ENCODE measurements at places on chromosomes 7 and 10.

DNA sequence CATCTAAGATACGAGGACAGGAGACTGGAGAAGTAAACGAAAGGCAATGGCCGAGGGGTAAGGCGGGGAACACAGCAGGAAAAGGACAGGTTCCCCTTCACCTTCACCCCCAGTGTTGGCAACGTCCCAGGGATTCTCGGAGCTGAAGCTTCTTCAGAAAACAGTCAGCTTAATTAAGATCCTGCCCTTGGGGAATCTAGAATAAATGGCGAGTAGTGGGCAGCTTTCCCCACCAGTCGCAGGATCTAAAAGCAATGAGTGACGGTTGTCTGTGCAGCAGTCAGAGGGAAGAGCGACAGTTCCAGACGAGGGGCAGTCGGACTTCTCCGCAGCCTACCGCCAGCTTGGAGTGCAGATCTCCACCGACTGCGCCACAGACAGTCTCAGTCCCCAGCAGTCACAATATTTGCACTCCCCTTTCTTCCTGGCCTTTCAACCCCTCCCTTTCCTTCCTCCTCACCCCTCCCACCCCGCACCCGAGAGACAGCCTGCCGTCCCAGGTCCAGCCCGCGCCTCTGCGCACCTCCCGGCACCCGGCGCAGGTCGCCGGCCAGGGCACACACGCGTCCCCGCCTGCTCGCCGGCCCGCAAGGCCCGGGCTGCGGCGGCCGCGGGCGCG is 10.9 kb upstream of the SP8 start:
- peak; percentile 66 for DNase-seq

DNA sequence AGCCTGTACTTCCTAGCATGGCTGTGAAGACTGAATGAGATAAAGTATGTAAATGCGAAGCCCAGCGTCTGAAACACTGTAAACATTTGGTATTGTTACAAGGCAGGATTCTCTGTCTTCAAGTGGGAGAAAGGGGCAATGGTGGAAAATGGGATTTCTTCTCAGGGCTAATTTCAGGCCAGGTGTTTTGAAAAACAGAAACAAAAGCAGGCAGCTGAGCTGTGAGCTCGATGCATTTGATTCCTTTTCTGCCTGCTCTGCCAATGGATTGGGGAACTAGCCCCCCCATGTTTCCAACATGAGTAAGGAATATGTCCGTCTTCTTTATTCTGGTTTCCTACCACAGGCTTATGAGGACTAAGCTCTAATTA is 732.1 kb upstream of the AUTS2 start:
- no peak for DNase-seq

DNA sequence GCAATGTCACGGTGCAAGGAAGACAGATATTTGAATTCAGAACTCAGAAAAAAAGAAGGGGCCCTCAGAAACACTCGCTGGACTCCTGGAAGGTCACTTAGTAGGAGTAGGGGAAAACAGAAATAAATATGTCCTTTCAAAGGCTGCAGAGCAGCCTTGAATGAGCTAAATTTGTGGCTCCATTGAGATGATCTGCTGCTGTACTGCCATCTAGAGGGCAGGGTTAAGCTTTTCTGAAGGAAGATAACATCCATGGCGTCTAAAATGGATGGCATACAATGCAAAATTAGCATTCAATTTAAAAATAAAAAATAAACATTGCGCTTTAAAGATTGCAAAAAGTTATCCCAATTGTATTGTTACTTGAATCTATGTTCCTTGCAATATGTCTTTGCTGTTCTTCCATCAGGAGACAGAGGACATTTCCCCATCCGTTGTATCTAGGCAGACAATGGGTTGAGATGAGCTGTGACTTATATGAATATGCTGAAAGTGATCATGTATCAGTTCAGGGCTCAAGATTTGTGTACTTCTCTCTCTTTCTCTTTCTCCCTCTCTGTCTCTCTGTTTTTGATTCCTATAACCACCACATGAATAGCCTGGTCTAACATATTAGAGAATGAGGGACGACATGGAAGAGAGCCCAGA is 642.2 kb downstream of the SH2D4B start:
- DNase-seq = no peak

DNA sequence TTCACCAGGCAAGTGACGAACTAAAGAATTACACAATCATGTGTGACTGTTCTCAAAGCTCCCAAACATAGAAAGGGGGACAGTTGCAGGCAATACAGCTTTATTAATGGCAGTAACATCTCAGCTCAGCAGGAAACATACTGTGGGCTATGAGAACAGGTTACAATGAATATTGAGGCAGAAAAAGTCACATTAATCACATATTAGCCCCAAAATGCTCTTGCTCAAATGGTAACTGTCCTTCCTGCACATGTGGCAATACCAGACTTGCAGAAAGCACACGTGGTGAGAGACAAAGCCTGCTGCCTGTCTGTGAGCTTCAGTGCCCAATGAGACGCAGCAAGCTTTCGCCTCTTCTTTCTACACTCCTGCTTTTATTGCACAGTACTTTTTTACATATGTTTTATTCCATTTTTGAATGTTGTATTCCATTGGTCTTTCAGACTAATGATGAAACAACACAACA is 104.9 kb upstream of the ACBD5 start:
- no peak for DNase-seq

DNA sequence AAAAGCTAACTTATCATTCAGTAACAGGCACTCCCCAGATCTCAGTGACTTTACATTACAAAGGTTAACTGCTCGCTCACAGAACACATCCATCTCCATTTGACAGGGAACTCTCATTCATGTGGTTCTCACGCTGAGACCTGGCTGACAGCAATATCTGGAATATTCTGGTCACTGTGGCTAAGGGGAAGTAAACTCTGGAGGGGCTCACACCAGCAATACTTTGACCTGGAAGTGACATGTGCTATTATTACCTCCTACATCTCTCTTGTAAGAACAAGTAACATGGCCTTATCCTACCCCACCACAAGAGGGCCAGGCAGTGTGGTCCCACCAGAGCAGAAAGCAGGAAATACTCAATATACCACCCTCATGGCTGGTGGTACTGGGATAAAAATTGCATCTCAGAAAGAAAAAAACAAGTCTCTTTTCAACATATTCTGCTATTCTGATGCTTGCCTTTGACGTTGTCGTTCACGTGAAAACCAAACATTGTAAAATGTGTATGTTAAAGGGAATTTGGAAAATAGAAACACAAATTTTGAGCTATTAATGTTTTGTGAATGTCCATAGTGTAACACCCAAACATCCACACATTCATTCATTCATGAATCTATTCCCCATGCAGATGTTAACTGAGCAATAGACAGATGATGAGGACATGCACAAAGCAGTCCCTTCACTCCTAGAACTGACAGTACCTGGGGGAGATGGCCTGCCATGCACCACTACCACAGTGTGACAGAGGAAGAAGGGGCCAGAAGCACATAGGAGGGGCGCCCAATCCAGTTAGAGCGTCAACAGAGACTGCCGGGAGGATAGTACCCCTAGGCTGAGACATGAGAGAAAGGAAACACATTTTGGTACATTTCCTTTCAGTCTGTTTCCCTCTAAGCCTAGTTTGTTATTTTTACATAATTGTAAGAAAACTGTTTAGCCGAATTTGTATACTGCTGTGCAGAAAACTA is 166.0 kb upstream of the SP4 start:
- no peak for DNase-seq

GRCh38 chr10:118405928-118406327 is 63.8 kb upstream of the FAM204A start:
- no peak for DNase-seq

DNA sequence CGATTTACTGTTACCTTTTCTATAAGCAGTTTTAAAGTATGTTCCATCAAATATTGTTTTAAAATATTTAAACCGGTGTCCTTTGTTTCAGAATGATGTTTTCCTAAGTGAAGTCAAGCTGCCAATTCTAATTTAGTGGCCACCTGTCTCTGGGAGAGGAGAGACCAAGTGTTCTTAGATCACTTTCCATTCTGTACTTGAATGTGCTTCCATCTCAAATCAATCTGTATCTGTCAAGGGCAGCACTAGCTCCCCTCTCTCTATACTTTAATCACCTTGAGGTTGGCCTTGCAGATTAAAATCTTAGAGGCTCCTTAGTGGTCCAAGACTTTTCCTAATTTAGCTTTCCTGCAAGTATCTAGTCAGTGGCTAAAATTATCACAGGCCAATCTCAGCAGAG is 49.6 kb downstream of the LGI1 start:
- DNase-seq = no peak

GRCh38 chr7:39700932-39701331 is 77.6 kb downstream of the RALA start:
- no peak for DNase-seq

GRCh38 chr10:33627611-33628010 is 293.1 kb upstream of the NRP1 start:
- no peak for DNase-seq

DNA sequence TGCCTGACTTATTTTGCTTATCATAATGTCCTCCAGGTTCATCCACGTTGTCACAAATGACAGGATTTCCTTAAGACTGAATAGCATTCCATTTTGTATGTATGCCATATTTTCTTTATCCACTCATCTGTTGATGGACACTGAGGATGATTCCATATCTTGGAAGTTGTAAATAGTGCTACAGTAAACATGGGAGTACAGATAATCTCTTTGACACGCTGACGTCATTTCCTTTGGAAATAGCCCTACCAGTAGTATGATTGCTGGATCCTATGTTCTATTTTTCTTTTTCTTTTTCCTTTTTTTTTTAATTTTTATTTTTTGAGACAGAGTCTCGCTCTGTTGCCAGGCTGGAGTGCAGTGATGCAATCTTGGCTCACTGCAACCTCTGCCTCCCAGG is 167.6 kb downstream of the CTTNBP2 start:
- no peak for DNase-seq

- no peak for DNase-seq
Observed at GRCh38 chr10:72832701-72833100, 60.8 kb upstream of the OIT3 start.

DNA sequence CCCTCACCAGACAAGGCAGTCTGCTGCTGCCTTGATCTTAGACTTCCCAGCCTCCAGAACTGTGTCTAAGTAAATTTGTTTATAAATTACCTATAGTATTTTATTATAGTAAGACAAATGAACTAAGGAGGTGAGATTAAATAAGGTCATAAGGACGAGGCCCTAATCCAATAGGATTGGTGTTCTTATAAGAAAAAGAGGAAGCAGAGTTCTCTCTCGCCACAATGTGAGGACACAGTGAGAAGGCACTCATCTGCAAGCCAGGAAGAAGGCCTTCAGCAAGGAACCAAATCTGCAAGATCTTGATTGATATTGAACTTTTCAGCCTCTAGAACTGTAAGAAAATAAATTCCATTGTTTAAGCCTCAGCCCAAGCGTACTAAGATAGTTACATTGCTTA is 6.1 kb upstream of the ZNF438 start:
- no peak for DNase-seq

DNA sequence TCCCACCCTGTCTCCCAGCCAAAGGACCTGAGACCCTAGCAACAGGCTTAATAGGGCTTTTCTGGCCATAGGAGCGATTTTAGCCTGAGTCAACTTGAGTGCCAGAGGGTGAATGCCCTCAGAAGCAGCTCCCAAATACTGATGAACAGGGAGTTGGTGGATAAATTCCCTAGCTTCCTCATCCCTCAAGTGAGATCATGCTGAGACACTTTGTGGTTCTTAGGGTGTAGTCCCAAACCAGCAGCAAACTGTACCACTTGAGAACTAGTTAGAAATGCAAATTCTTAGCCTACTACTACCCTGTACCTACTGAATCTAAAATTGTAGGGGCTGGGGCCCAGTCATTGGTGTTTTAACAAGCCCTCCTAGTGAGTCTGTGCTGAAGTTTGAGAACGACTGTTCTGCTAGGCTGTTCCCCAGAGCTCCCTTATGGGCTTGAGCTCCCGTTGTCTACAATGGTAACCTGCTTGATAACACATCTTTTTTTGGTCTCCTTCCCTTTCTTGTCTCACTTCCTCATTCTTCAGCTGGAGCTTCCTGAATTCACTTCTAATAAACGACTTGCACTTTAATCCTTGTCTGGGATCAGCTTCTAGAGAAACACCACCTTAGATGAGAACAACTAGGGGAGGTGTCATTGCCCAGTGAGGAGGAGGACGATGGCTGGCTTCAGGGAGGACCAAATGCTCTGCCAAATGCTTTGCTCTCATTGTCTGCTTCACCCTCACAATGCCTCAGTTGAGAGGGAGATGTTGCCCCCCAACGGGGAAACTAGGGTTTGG is 18.2 kb upstream of the CDH23 start:
- DNase-seq = no peak

DNA sequence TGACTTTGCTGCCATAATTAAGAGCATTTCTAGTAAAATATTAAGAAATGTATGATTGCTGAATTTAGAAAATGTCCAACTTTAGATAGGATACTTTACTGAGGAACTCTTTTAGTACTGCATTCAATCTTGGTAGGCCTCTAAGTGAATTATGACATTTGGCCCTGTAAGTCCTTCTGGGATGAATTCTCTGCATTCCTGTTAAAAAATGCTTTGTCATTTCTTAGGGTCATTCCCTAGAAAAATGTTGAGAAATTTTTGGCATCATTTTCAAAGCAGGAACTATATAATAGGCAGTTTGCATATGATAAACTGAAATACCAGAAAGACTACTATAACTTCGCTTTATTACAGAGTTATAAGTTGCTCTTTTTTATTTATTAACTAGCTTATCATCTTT is 69.3 kb upstream of the PRR15 start:
- no peak for DNase-seq

GRCh38 chr10:100374200-100374655 is 27.2 kb downstream of the SCD start:
- DNase-seq = no peak

GRCh38 chr7:153422291-153423209 is 629.6 kb upstream of the DPP6 start:
- DNase-seq = no peak

GRCh38 chr10:71213761-71214440 is 1.5 kb downstream of the UNC5B start:
- peak; percentile 36 for DNase-seq

DNA sequence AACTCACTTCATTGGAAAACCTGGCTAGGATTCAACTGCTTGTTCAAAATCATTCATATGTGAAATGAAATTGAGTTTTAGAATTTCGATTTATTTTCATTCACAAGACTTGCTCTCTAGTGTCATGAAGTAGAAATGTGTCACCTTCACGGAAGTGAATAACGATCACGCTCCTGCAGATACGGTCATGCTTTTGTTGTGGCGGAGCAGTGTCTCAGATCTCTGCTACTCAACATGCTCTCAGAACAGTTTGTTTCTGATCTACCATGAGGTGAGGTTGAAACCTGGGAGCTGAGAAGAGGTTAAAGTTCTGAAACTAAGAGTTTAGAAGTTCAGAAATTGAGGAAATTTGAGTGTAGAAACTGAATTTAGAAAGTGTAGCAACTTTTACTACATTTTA is 13.8 kb upstream of the PITRM1 start:
- no peak for DNase-seq

DNA sequence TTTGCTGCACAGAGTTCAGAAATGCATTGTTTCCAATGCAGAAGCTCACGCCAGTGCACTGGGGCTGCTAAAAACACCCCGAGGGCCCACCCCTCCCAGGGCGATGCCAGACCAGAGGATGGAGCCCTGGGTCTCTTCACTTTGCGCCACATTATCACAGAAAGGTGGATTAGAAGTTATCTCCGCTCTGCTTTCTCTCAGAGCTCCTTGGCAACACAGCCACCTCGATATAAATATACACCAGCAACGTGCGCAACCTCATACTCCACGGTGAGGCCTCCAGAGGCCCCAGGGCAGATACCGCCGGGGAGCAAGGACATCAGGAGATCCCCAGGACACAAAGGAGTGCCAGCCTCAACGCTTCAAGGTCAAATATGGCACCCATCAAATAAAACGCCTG is 121.0 kb upstream of the TBX20 start:
- no peak for DNase-seq
